HT1080 (cell line): ENCODE measurements at places on chromosomes 3 and 15.

DNA sequence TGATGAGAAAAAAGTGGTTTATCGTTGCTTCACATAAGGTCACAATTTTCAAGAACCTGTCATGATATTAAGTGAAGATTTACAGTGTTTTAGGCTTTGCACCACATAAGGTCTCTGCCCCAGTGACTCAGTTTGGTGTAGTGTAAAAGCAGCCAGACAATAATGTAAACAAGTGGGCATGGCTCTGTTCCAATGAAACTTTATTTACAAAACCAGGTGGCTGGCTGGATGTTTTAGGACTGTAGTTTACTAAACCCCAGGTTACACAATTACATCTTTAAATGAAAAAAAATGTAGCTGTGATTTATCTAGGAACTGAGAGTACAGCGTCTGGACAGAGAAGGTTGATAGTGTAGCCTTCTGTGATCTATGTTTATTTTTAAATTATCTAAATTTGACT lies 9.7 kb upstream of the FBXL22 start:
- DNase-seq, result no peak

- DNase-seq, result no peak
Measured at GRCh38 chr3:157238457-157238856, 78.5 kb upstream of the CCNL1 start.

- DNase-seq, result no peak
Measured at GRCh38 chr15:25172691-25173090, 217.9 kb downstream of the SNRPN start.

GRCh38 chr15:80982205-80982604 lies 7.4 kb downstream of the MESD start:
- DNase-seq, result no peak
